ENCODE measurements at places on chromosomes 2 and 18.

GRCh38 chr2:54103454-54104314, 11.7 kb upstream of the ACYP2 start:
- no peak for DNase-seq

GRCh38 chr2:19868701-19869580, 32.8 kb downstream of the TTC32 start:
- peak; percentile 55 for DNase-seq

- DNase-seq, result no peak
Measured at GRCh38 chr2:100241236-100241635, 81.1 kb downstream of the LONRF2 start.

GRCh38 chr18:61749031-61749430, 143.8 kb downstream of the RNF152 start:
- no peak for DNase-seq

DNA sequence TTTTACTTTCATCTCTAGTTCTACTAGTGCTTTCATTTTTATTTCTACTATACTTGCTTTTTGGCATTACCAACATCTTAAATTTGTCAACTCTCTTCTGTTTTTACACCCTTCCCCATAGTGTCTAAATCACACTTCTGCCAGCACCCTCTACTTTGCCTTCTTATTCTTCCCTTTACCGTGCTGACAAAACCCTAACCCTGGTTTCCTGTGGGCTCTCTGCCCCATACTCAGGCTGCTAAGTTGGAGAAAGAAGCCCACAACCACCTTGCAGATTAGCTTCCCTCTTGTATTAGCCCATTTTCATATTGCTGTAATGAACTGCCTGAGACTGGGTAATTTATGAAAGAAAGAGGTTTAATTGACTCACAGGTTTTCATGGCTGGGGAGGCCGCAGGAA, 24.8 kb downstream of the GIGYF2 start:
- no peak for DNase-seq

- no peak for DNase-seq
Measured at GRCh38 chr2:10330700-10331026, 28.0 kb downstream of the HPCAL1 start.

DNA sequence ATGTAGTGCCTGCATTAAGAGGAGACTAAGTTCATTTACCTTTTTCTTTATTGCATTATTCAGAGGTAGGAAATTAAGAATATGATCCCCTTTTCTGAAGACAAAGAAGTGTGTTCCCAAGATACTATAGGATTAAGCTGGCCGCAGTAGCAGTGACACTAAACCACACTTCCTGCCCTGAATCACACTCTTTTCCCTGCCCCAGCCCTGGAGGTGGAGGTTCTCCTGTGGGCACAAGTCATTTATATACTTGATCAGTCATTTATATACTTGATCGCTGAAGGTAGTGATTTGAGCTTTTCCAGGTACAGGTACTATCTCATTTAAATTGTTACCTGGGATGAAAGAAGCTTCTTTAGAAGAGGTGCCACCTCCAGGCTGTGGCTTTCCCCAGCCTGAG, 78.6 kb downstream of the ARMC9 start:
- no peak for DNase-seq

DNA sequence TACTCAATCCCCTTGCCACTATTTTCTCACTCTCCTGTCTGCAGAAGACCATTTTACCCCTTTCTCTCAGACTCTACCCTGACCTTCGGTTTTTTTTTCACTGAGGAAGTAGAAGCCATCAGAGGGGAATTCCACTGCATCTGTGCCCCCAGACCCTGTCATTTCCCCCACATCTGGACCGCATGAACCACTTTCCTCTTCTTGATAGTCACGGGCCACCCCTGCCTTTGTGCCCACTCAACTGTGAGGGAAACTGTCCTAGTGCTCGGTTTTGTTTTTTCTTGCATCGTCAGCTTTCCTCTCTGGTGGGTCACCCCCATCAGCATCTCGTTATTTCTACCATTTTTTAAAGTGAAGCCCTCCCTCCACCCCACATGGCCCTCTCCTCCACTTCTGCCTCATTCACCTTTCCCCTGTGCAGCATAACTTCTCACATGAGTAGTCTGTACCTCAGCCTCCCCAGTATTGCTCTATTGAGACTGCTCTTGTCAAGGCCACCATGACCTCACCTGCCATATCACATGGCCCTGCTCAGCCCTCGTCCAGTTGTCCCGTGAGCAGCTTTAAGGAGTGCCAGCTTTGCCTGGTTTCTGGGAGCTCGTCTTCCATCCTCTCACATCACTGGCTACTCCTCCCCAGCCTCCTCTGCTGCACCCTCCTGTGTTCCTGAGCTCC, 32.4 kb downstream of the TMEM87B start:
- no peak for DNase-seq

GRCh38 chr18:9348079-9348671, 13.6 kb downstream of the TWSG1 start:
- no peak for DNase-seq

DNA sequence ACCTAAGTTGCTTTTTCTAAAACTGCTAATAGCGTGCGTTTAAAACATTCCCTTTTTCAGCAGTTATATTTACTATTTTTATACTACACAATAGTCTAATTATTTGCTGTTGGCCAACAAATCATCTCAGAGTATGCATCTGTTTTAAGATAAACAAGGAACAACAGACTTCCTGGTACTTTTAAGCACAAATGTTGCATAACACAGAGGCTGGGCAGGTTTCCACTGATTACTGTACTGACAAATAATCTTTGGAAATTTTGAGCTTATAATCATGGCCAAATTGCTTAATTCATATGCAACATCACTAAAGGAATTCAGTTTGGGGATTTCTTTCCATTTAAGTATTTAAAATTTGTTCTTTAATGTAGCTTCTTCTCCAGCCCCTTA, 737.4 kb upstream of the SALL3 start:
- no peak for DNase-seq

DNA sequence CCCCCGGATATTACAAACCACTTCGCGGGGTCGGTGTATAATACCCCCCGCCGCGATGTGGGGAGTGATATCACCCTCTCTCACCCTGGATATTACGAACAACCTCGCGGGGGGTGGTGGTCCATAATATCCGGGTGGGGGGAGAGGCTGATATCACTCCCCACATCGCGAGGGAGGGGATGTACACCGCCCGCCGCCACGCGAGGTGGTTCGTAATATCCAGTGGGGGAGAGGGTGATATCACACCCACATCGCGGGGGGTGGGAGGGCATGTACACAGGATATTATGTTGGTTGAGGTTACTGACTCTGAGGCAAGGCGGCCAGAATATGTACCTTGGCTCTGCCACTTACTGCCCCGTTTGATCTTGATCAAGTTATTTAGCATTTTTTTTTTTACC, 14.8 kb upstream of the CWC22 start:
- no peak for DNase-seq

DNA sequence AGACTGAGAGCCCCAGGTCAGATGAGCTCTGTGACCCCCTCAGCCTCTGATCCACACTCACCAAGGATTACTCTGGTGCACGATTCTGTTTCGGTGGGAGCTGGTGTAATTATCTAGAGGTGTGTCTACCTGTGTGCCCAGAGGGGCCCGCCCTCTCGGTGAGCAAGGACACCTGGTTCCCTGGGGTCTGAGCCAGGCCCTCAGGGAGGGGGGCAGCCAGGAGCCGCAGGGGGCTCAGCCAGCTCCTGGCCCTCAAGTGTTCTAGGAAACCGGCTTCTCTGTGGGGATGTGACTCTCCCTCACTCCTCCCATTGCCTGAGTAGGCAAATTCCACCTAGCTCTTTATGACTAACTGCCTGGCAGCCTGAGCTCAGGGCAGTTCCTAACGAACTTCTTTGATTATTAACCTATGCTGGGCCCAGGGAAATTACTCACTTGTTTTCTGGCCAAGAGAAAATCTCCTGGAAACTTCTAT, 17.4 kb downstream of the AGAP1 start:
- no peak for DNase-seq

GRCh38 chr2:122831649-122832048, 1076.2 kb downstream of the TSN start:
- DNase-seq, result no peak

DNA sequence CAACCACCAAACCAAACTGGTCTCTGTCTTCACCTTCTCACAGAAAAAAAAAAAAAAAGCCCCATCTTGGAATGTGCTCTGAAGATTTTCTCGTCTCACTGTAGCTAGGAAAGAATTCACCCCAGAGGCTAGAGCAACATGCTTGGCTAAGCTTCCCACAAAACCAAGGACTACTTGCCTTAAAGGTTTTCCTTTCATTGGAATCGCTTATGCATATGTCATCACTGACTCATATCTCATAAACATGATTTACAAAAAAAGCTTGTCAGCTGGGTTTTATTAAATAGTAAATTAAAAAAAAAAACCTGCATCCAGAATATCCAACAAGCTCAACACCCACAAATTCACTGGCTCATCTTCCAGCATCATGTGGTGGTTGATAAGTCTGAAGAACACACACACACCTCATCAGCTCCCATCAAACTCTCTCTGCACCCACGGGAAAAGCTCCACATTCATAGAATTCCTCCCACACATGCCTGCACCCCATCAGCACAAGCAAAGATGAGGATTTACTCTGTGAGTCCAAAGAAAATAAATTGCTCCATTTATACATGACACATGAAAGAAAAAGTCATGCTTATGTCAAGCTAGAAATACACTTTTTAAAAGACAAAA, 182.0 kb upstream of the TRIB2 start:
- DNase-seq, result no peak

GRCh38 chr2:67574230-67574629, 177.1 kb downstream of the ETAA1 start:
- DNase-seq, result no peak

- DNase-seq, result no peak
Measured at GRCh38 chr2:134389381-134389780, 135.5 kb downstream of the MGAT5 start.

DNA sequence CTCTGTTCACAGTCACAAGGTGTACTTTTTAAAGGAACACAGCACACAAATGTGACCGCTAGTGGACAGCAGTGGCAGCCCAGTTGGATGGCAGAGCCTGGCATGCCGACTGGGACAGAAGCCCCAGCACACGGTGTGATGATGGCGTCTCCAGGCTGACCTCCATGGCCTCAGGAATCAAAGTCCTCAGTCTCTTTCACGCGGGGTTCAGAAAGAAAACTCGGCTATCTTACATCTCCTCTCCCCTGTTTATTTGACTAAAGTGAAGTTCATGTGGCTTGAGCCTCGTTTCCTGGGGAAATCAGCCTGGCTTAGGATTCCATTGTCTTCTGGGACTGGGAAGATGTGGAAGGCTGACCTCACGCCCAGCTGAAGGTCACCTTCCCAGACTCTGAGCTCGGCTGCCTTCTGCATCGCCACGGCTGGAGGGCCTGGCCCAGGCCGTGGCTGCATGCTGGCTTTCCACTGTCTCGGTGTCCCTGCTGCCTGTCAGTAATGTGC, 56.1 kb downstream of the ASAP2 start:
- DNase-seq, result no peak

DNA sequence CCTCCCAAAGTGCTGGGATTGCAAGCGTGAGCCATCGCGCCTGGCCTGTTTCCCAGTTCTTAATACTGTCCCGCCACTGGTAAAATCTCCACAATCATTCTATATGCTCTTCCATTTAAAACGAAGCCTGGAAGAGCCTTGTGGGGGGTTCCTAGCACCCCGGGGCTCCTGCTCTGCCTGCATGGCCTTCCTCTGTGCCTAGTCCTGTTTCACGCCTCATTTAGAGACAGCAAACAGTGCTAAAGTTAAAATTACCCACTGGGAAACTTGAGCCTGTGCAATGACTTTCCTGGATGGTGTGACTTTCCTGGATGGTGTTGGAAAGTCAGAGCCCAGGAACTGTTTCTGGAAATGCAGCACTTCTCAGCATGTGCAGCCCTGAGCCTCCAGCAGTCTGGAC, 55.0 kb downstream of the INPP5D start:
- DNase-seq, result no peak

- no peak for DNase-seq
Measured at GRCh38 chr2:111698743-111699554, 185.0 kb downstream of the ANAPC1 start.

DNA sequence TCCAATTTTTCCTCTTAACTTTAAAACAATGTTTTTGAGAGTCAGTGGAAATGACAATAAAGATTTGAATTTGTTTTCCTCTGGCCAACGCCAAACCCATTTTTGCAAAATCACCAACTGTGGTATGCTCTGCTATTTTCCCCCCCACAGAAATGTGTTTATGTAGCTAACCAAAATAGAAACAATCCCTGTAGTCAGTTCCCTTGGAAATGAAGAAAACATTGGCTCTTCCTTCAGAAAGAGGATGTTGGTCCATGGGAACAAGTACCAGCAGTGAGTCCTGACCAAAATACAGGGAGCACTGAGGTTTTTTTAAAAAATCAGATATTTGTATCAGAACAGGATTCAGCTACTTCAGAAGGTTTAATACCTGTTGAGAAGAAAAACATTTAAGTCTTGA, 65.3 kb downstream of the SLC40A1 start:
- no peak for DNase-seq

DNA sequence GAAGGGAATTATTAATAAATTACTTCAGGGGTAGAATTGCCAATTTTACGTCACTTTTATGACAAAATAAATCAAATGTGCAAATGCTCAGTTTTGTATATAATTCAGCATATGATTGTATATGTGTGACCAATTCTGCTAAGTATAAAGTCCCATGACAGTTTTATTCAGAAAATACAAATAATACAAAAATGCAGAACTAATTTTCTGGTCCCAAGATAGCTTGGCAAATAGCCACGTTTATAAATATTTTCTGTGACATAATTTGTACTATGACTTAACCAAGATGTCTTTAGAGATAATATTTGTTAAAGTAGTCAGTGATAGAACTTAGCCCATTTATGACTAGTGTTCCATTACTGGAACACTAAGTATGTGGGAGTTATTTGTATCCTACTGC, 24.2 kb upstream of the CAB39 start:
- DNase-seq, result no peak

DNA sequence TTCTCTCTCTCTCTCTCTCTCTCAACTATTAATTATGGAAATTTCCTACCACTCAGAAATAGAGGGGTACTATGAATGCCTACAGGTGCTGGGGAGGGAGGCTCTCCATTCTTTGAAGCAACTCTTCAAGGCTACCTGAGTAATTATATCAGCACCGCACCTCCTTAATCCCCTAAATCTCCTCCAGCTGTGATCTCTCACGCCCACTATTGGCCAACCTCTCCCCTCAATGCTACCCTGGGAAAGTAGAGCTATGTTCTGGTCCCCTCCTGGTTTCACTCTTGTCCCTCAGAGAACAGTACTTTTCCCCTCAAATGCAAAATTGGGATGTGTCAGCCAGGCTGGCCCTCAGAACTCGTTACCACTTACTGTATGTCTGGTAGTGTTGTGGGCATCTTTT, 1.6 kb downstream of the MOCOS start:
- DNase-seq, result no peak

GRCh38 chr18:61736133-61736532, 156.7 kb downstream of the RNF152 start:
- no peak for DNase-seq

DNA sequence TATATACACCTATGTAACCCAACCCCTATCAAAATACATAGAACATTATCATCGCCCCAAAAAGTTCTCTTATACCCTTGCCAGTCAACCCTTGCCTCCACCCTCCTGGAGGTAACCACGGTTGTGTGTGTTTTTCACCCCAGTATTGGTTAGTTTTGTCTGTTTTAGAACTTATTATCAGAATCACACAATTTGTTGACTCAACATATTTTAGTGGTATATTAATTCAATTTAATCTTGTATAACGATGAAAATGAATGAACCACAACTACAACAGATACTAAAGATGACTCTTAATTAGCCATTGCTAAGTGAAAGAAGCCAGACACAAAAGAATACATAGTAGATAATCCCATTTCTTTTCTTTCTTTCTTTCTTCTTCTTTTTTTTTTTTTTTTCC, 19.3 kb downstream of the ACOXL start:
- no peak for DNase-seq

Measured in activated CD8-positive, alpha-beta memory T cell treated with anti-CD3 and anti-CD28 coated beads for 1 hour (primary cell).